ENCODE measurements at places on chromosomes 1 and 21. TPM values are rescaled to one million over a fixed set of nuclear protein-coding genes. Genes with fewer than 3 reads are reported as not detected.

CASQ2 gene
- 10.5 TPM for total RNA-seq

DNA sequence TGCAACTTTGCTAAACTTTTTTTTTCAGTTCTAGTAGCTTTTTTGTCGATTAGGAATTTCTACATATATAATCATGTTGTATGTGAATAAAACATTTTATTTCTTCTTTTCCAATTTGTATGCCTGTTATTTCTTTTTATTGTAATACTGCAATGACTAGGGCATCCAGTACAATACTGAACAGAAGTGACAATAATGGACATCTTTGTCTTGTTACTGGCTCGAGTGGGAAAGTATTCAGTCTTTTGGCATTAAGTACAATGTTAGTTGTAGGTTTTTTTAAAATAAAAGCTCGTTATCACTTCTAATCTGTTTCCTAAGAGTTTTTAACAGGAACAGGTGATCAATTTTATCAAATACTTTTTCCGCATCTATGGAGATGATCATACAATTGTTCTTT lies 9.8 kb downstream of the STPG1 start:
- no peak overlapping the region for H3K4me3 ChIP-seq
- H3K4me1 ChIP-seq, result no peaks in the 10 kb centered on the region
- DNase-seq, result no peak
- H3K27ac ChIP-seq, result no peak overlapping the region

DNA sequence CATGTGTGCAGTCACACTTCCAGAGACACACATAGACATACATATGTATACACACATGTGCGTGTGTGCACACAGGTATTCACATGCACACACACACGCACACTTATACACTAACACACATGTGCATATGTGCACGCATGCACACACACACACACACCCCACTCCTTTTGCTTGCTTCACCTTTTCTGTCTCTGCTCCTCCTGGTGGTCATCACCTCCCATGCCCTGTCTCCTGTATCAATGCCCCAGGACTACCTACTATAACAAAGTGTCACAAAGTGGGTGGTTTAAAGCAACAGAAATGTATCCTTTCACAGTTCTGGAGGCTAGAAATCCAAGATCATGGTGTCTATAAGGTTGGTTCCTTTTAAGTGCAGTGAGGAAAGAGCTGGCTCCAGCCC lies 27.4 kb downstream of the ETS2 start:
- H3K36me3 ChIP-seq, result no peaks in the 10 kb centered on the region
- DNase-seq, result peak; percentile 16
- H3K4me1 ChIP-seq, result no peaks in the 10 kb centered on the region
- no peak overlapping the region for H3K27ac ChIP-seq
- H3K27me3 ChIP-seq, result no peaks in the 10 kb centered on the region

DNA sequence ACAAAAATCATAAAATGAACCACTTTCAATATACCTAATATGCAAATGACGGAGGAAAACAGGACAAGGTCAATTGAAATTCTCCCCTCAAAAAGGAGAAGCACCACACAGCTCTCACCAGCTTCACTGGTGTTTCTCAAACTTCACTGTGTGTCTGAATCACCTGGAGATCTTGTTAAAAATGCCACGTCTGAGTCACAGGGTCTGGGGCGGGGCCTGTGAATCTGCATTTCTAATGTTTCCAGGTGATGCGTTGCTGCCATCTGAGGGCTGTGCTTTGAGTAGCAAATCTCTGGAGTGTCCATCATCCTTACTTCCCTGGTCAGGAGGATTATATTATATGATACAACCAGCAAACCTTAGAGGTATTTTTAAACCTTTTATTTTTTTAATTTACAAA lies 9.0 kb downstream of the CLDN19 start:
- H3K4me1 ChIP-seq, result no peaks in the 10 kb centered on the region
- H3K27me3 ChIP-seq, result no peaks in the 10 kb centered on the region
- H3K4me3 ChIP-seq, result no peak overlapping the region
- no peak overlapping the region for H3K27ac ChIP-seq

- H3K4me1 ChIP-seq, result no peaks in the 10 kb centered on the region
- H3K36me3 ChIP-seq, result no peaks in the 10 kb centered on the region
- H3K27ac ChIP-seq, result peak overlapping the region; percentile 67
- no peaks in the 10 kb centered on the region for H3K27me3 ChIP-seq
Measured at GRCh38 chr1:9331016-9331415, 38.3 kb downstream of the SPSB1 start.
